IPS-NIHi11 (cell line): ENCODE measurements at places on chromosomes 2 and 18.

DNA sequence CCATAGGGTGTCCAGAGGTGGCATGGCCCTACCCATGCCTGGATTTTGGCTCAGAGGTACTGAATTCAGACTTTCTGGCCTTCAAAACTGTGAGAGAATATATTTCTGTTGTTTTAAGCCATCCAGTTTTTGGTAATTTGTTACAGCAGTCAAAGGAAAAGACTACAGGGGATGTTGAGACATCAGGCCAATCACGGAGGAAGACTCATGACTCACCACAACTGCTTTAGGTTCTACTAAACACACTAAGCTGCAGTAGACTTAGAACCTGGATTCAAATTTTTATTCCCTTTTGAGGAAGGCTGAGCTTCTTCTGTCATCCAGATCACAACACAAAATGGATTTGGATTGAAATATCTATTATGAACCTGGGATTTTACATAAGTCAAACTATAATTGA, 12.0 kb upstream of the C2orf66 start:
- DNase-seq = no peak

GRCh38 chr2:15154297-15154696, 406.8 kb downstream of the NBAS start:
- DNase-seq = no peak

- no peak for DNase-seq
Measured at GRCh38 chr2:127771756-127772155, 39.2 kb downstream of the WDR33 start.

GRCh38 chr2:26710743-26711456, 18.4 kb downstream of the KCNK3 start:
- DNase-seq = no peak

DNA sequence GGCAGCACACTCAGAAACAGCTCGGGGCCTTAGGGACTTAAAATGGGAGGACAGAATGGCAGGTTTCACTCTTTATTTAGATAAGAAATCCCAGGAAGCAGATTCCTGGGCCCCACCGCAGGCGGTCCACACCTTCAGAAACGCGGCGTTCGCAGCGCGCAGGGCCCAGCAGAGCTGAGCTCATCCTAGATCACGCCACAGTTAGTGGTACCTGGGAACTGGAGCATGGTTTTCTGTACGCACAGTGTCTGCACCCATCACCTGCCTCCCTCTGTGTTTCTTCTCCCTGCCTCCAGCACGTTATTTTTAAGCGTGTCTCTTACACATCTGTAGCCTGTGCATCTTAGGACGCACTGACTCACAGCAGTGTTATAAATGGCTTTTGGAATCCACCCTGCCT, 242.1 kb downstream of the ALPK2 start:
- DNase-seq = no peak

DNA sequence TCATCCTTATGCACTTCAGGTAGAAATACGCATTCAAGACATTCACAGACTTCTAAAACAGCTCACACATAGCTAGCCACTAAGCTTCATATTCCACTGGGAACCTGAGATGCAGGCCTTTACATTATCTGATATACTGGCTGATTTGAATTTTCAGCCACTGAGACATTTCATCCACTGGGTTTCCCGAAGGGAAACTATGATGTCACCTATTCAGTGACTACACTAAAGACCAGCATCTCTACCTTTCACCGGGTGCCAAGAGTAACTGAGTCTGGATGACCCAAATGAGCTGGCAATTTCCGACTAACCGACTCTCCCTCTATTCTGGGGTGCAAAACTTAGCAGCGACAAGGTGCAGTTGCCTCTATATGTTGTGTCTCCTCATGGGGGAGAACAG, 31.8 kb upstream of the SP140L start:
- DNase-seq = no peak

DNA sequence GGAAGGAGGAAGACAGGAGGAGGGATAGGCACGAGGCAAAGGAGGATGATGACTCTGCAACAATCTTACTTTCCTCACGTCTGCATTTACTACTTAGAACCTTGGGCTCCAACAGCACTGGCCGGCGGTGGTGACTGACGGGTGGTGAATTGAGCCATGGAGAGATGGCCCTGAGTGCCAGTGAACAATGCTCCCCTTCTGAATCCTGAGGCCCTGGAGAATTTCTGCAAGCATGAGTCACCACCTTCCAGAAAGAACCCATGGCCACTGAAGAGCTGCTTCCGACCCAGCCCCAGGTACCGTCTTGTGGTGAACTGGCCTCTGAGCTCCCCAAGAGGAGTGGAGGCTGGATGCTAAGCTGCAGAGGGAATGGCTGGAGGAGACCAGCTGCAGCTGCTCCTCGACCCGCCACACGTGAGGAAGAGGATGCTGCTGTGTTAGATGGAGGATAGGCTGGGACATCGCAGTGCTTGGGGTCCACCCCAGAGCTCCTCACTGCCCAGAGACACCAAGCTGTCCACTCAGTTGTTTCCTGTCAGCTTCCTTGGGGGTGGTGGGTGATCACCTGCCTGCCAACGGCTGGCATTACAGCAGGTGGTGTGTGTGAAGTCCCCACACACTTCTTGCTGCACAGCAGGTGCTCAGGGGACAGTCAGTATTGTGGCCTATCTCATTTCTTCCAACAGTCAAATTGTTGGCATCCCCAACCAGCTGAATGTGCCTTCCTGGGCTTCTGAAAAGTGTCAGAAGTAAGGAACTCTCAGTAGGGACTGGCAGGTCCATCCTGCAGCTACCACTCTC, 186.5 kb upstream of the ID2 start:
- DNase-seq = no peak

DNA sequence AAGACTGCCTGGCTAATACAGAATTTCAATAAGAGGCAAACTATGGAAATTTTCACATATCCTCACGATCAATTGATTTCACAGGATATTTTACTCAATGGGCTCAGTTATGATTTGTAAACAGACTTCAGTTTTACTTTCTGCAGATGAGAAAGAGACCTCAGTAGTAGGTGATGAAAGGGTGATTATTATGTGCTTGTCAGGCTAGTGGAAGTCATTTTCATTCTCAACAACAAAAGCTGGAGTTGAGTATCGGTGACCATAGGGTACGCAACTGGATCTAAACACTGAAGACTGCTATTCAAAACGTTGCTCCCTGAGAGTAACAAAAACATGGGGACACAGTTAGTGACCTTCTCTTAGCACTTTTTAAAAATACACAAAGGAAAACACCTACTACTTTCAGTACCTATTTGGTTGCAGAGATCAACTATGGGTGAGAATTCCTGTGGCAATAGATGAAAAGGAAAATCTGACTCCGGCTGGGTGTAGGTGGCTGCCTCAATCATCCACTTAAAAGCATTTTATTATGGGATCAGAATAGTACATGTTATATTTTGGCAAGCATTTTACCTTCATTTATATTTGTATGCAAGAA, 126.2 kb upstream of the VRK2 start:
- no peak for DNase-seq
